Lung (tissue), 17 donors: ENCODE measurements at places on chromosomes 2 and 18. TPM values are rescaled to one million over a fixed set of nuclear protein-coding genes. Genes with fewer than 3 reads are reported as not detected.
A peak's percentile ranks its signal among the peaks of the same experiment; 100 is the strongest.

DNA sequence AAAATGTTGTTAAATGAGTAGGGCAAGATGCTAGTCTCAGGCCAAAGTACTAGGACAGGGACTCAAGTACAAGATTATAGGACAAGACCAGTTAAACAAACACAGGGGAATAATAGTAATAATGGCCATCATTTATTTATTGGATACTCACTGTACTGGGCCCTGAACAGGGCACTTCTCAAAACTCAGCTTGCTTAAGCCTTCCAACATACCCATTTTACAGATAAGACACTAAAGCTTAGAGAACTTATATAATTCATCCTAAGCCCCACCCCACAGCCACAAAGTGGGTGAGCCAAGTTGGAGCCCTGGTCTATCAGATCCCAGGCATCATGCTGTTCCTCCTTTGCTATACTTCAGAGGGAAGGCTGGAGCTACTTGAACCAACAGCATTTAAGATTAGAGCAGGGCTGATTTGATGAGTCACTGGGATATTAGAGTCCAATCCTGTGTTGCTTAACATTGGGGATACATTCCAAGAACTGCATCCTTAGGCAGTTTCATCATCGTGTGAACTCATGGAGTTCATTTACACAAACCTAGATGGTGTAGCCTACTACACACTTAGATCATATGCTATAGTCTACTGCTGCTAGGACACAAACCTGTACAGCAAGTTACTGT, 153.6 kb downstream of the MTCL1 start:
- H3K36me3 ChIP-seq, result no peaks in the 10 kb centered on the region
- H3K4me1 ChIP-seq, result no peaks in the 10 kb centered on the region
- DNase-seq, result no peak
- no peaks in the 10 kb centered on the region for H3K27me3 ChIP-seq
- H3K4me3 ChIP-seq, result no peak overlapping the region

GRCh38 chr2:19575641-19576040, 217.2 kb upstream of the OSR1 start:
- H3K4me1 ChIP-seq, result peaks cover 6% of the 10 kb centered on the region
- no peaks in the 10 kb centered on the region for H3K27me3 ChIP-seq
- DNase-seq, result no peak
- H3K27ac ChIP-seq, result no peak overlapping the region
- H3K4me3 ChIP-seq, result no peak overlapping the region
- no peaks in the 10 kb centered on the region for H3K36me3 ChIP-seq

DNA sequence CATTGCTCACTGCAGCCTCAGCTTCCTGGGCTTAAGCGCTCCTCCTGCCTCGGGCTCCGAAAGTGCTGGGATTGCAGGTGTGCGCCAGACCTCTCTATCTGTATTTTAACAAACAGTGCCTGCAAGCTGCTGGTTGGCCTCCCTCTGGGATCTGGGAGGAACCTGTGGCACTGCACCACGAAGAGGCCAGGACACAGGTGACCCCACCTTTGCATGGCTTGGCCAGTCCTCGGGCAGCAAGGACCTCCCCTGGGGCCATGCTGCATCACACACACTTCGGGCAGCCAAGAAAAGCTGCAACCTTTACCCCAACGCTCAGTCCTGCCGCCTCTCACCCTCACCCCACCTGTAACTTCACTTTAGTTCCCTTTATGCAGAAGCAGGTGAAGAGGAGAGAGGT, 70.0 kb downstream of the PXDN start:
- no peak overlapping the region for H3K4me3 ChIP-seq
- peaks cover 56% of the 10 kb centered on the region for H3K36me3 ChIP-seq
- H3K27me3 ChIP-seq, result no peaks in the 10 kb centered on the region
- no peak overlapping the region for H3K27ac ChIP-seq
- no peak for DNase-seq
- peaks cover 4% of the 10 kb centered on the region for H3K4me1 ChIP-seq

GRCh38 chr2:69740502-69740951, 1.4 kb upstream of the ANXA4 start:
- no peak for DNase-seq
- no peaks in the 10 kb centered on the region for H3K4me1 ChIP-seq
- no peaks in the 10 kb centered on the region for H3K36me3 ChIP-seq
- no peak overlapping the region for H3K4me3 ChIP-seq

- H3K4me3 ChIP-seq, result no peak overlapping the region
- no peak for DNase-seq
- H3K27ac ChIP-seq, result no peak overlapping the region
- H3K27me3 ChIP-seq, result no peaks in the 10 kb centered on the region
Observed at GRCh38 chr2:65625982-65626381, 193.6 kb upstream of the SPRED2 start.

DNA sequence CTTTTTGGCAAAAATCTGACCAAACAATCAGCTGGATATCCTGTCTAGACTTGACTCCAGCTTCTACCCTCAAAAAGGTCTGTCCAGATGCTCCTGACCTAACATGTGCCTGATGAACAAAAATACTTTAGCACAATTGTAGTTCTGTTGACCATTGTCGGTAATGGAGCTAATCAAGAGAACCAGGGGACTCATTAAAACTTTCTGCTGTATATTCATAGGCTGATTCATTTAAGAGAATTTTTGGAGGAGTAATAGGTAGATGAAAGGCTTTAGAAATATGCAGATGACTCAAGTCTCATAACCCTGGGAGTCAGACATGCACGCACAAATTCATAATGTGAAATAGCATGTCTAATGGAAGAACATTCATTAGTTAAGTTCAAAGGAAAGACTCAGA, 514.2 kb downstream of the TXNL1 start:
- H3K27me3 ChIP-seq, result no peaks in the 10 kb centered on the region
- no peak overlapping the region for H3K4me3 ChIP-seq
- no peak for DNase-seq
- H3K36me3 ChIP-seq, result no peaks in the 10 kb centered on the region

GRCh38 chr2:179558010-179558934, 293.6 kb upstream of the SESTD1 start:
- no peaks in the 10 kb centered on the region for H3K27me3 ChIP-seq
- no peak overlapping the region for H3K27ac ChIP-seq

DNA sequence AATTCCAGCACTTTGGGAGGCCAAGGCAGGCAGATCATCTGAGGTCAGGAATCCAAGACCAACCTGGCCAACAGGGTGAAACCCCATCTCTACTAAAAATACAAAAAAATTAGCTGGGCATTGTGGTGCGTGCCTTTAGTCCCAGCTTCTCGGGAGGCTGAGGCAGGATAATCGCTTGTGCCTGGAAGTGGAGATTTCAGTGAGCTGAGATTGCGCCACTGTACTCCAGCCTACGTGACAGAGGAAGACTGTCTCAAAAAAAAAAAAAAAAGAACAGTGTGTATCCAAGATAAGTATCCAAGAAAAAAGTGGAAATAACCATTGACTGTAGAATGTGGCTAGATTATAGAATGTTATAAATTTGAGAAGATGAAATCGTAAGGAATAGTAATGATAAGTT, 142.1 kb downstream of the FAM124B start:
- no peak overlapping the region for H3K27ac ChIP-seq
- no peaks in the 10 kb centered on the region for H3K36me3 ChIP-seq
- peak; percentile 33 for DNase-seq
- H3K4me1 ChIP-seq, result peaks cover 10% of the 10 kb centered on the region
- no peaks in the 10 kb centered on the region for H3K27me3 ChIP-seq

DNA sequence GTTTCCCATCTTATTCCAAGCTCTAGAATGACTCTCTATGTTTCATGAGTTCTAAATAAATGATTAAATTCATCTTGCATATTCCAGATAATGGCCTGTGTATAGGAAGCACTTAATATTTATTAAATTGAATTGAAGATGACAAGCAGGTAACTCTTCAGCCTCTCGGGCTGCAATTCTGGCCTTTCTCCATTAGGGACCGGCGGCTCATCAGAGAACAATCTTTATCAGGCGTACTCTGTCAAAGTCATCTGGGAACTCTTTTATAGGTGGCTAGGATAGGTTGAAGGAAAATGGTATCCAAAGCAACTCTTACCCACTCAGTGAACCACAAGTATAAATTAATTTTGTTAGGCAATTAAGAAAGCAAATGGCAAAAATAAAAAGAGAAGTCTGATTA, 308.5 kb downstream of the NOL4 start:
- no peaks in the 10 kb centered on the region for H3K27me3 ChIP-seq
- no peak for DNase-seq
- H3K36me3 ChIP-seq, result no peaks in the 10 kb centered on the region
- no peaks in the 10 kb centered on the region for H3K4me1 ChIP-seq
- no peak overlapping the region for H3K4me3 ChIP-seq

DNA sequence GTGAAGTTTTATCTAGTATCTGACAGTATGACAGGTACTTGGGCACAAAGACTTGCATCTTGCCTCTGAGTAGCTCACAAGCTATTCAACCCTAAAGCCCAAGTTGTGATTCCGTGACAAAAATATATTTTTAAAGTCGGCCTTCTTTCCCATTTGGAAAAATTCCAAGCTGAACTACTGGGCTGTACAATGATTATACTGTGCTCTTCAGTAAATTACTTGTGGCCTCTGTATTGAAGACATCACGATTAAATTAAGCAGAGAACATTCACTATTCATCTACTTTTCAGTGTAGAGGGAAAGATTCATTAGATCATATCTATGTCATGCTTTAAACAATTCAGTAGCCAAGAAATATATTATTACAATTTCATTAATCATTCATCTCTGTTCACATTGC, 282.2 kb downstream of the CDH2 start:
- H3K27me3 ChIP-seq, result no peaks in the 10 kb centered on the region
- DNase-seq, result no peak
- no peaks in the 10 kb centered on the region for H3K36me3 ChIP-seq
- H3K4me3 ChIP-seq, result no peak overlapping the region
- no peak overlapping the region for H3K27ac ChIP-seq

- no peak for DNase-seq
- no peaks in the 10 kb centered on the region for H3K36me3 ChIP-seq
- H3K27me3 ChIP-seq, result no peaks in the 10 kb centered on the region
- H3K4me3 ChIP-seq, result no peak overlapping the region
Observed at GRCh38 chr2:64426183-64426952, 27.6 kb upstream of the LGALSL start.

DNA sequence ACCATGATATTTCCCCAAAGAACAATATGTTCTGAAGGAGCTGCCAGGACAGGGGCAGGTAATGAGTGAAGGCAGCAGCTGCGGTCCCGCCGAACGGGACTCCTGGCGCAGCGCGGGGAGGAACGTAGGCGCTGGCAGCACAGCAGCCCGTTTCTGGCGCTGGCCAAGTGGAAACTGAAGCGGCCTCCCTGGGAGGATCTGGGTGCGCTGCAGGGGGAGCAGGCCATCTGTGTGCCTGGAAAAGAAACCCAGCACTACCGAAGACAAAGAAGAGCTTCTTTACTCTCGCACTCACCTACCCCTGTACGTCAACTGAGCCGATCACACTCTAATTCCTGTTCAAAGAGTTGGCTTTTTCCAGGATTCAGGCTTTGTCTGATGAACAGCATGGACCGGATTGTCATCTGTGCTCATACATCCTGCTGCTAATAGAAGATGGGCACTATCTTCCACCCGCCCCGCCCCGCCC, 11.8 kb downstream of the G6PC2 start:
- peak; percentile 27 for DNase-seq
- no peaks in the 10 kb centered on the region for H3K27me3 ChIP-seq
- H3K36me3 ChIP-seq, result no peaks in the 10 kb centered on the region
- H3K4me3 ChIP-seq, result no peak overlapping the region
- no peak overlapping the region for H3K27ac ChIP-seq
- no peaks in the 10 kb centered on the region for H3K4me1 ChIP-seq

DNA sequence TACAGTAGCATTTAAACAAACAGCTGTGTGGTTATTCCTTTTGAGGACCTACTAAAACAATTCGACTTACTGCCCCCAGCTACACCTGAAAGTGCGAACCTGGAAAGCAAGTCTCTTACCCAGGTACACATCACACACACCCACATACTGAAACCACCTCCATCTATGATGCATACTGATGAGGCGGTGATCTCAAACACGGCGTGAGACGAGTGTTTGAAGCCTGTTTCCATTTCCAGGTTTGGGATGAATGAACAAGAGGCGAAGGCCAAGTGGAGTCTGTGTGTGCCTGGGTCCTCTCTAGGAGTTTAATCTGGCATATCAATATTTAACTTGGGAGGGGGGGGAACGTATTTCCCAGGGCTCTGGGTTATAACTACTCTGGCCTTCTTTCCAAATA, 1.6 kb downstream of the TMEM185B start:
- peaks cover 25% of the 10 kb centered on the region for H3K36me3 ChIP-seq
- no peak overlapping the region for H3K27ac ChIP-seq
- H3K4me1 ChIP-seq, result peaks cover 5% of the 10 kb centered on the region
- H3K4me3 ChIP-seq, result no peak overlapping the region
- H3K27me3 ChIP-seq, result no peaks in the 10 kb centered on the region

- peaks cover 2% of the 10 kb centered on the region for H3K36me3 ChIP-seq
- H3K4me1 ChIP-seq, result peaks cover 11% of the 10 kb centered on the region
- H3K4me3 ChIP-seq, result peak within 1 kb of the TSS; percentile 45
- peak; percentile 68 for DNase-seq
Observed at GRCh38 chr2:63050334-63051041, at the start of gene OTX1. TSS of gene OTX1 (plus strand) at chr2:63050830. CDS start at chr2:63052991, 2,161 bp downstream.

- no peaks in the 10 kb centered on the region for H3K4me1 ChIP-seq
- DNase-seq, result no peak
- H3K36me3 ChIP-seq, result no peaks in the 10 kb centered on the region
Observed at GRCh38 chr2:88211003-88211808, 41.1 kb downstream of the THNSL2 start.

DNA sequence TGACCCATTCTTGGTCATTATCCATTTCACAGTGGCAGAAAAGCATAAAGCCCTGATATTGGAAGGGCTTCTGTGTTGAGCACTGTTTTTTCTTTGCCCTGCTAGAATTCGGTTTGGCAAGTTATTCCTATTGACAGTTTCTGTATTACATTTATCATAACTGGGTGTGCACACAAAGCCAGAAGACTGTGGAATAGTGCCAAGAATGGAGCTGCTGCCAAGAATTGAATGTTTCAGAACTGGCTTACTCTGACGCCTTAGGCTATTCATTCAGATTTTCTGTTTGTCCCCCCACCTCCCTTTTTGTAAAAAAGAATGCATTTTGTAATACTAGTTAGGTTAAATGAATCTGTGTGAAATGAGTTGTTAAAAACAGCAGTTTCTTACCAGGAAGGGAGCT, 12.7 kb downstream of the KDM3A start:
- peak; percentile 72 for DNase-seq
- H3K36me3 ChIP-seq, result peaks cover 36% of the 10 kb centered on the region
- no peaks in the 10 kb centered on the region for H3K27me3 ChIP-seq
- no peak overlapping the region for H3K4me3 ChIP-seq
- peaks cover 17% of the 10 kb centered on the region for H3K4me1 ChIP-seq

DNA sequence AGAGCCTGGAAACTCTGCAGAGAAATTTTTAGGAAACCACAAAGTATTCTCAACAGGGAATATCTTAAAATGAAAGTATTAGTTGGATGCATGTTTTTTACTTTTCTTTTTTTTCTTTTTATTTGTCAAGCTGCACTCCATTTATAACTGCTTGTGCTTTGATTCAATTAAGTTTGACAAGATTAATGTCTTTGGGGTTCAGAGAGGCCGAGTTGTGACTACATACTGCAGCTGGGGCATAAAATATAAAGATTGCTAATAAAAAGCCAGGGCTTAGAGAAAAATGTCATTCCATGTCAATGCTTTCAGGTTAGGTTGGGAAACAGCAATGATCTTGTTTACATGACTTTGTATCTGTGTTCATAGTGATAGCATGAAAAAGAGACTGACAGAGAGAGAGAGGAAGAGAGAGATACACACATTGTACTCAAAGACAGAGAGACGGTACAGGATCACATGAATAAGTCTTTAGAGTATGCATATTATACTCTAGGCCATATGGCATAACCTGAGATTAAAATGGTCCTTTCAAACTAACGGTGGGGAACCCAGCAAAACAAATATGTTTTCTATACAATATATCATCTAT, 1022.3 kb upstream of the CNTNAP5 start:
- no peak for DNase-seq
- no peak overlapping the region for H3K27ac ChIP-seq
- H3K4me1 ChIP-seq, result no peaks in the 10 kb centered on the region

The TOGARAM2 gene
- total RNA-seq, result 7.0 TPM

The DSG2 gene
- 28.0 TPM for total RNA-seq

The TMX3 gene
- total RNA-seq, result 78.6 TPM

The ADAM23 gene
- total RNA-seq, result 1.6 TPM

The REG1B gene
- not detected for total RNA-seq

The TPO gene
- not detected for total RNA-seq

The PROKR1 gene
- not detected for total RNA-seq

The AAK1 gene
- 44.6 TPM for total RNA-seq
